ENCODE measurements at places on chromosomes 4 and X.

DNA sequence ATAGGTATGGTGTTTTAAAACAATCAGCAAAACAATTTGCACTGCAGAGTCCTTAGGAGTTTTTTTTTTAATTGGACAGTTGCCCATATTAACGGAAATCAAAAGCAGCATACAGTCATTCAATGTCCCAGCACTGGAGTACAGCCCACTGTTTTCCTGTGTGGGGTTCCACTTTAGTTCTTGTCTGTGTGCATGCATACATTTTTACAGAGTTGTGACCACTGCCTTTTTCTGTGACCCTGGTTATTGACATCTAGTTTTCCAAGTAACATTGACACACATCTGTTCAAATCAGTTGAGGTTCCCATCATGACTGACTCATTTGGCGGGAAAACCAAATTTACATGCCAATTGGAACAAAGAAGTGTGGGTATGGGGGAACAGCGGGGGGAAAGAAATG lies 83.3 kb downstream of the HPRT1 start:
- no peak for DNase-seq

DNA sequence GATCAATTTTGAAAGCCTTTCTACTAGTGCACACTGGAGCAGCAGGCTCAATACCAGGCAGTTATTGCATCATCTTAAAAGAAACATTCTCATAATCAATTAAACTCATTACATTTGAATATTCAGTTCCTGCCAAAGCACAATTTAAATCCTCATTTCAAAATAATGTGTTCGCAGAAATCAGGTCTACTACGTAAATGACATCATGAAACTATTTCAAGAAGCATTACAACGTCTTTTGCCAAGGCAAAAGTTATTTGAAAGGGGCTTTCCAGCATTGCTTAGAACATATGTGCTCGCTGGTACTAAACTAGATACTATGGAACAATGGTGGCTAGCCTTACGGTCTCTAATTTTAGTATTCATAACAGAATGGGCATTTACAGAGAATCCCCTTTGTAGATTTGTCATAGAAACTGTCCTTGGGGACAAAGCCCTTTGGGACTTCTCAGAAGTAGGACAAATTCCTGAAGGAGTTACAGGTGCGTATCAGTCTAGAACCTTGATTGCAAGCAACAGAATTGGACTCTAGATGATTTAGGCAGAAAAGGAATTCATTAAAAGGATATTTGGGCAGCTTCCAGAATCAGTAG lies 27.6 kb upstream of the HUWE1 start:
- DNase-seq = no peak

- DNase-seq = no peak
These were observed 4.3 kb upstream of the DCHS2 start for GRCh38 chr4:154495867-154496266.

GRCh38 chrX:28582511-28582910 lies 4.7 kb upstream of the IL1RAPL1 start:
- peak; percentile 87 for DNase-seq

DNA sequence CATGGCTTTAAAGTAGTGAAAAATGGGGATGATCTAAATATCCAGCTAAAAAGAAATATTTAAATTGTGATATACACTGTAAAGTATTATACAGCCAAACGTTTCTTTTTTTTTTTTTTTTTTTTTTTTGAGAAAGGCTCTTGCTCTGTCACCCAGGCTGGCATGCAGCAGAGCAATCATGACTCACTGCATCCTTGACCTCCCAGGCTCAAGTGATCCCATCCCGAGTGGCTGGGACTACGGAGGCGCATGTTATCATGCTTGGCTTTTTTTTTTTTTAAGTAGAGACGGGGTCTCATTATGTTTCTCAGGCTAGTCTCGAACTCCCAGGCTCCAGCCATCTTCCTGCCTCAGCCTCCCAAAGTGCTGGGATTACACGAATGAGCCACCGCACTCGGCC lies 17.1 kb downstream of the SMIM14 start:
- DNase-seq = peak; percentile 75

DNA sequence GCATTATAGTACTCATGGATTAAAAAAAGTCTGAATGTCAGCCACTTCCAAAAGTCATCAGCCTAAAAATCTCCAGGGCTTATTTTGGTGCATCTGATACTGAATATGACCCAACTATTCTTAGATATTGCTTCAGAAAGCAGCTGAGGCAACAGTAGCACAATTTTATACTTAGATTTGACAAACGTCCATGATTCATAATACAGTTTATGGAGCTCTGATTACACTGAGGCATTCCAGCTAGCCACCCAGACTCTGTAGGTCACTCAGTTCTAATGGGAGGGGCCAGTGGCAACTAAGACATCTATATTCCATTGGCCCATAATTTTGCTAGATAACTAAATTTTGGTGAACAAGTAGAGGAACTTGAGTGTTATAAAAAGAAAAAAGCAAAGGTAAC lies 10.3 kb downstream of the SPATA4 start:
- DNase-seq = peak; percentile 44

GRCh38 chrX:100915562-100915961 lies 13.2 kb downstream of the XKRX start:
- no peak for DNase-seq

- no peak for DNase-seq
These were observed 13.3 kb downstream of the PARM1 start for GRCh38 chr4:74946196-74946595.

- DNase-seq = peak; percentile 19
These were observed 50.8 kb upstream of the TRIM2 start for GRCh38 chr4:153153339-153153871.

DNA sequence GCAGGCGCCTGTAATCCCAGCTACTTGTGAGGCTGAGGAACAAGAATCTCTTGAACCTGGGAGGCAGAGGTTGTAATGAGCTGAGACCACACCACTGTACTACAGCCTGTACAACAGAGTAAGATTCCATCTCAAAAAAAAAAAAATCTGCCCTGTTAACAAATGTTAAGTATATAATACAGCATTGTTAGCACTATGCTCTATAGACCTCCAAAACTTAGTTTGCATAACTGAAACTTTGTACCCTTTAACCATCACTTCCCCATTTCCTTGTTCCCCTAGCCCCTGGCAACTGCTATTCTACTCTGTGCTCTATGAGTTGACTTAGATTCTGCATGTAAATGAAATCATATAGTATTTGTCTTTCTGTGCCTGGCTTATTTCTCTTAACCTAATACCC lies 76.7 kb downstream of the TAB3 start:
- DNase-seq = no peak

DNA sequence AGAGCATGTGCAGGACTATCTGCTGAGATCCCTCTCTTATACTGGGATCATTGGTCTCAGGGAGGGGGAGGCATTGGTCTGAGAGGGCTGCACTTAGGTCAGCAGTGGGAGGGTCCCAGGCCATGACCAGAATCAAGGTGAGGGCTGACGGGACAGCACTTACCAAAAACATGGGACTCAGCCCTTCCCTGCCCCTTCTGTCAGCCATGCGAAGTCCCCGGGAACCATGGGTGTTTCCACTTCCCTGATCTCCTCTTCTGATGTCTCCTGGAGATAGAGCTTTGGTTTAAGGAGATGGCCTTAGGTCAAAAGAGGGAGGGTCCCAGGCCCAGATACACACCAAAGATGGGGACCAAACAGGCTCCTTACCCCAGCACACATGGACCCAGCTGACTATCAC lies 12.9 kb upstream of the HSFX1 start:
- DNase-seq = no peak

DNA sequence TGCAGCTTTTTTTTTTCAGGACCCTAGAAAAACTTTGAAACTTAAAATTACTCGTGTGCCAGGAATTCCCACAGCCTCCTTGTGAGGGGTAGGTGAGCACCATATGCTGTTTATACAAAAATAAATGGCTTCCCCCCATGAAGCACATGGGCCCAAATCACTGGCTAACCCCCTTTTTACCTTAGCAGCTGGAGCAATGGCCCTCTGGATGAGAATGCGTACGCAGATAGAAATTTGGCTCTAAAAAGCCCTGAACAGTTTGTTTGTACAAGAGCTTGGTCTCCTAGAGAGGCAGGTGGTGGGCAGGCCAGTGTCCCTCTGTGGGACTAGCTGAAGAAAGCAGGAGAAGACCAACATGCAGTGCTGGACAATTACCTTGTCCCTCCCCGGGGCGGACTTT lies 76.5 kb downstream of the SLC9A6 start:
- no peak for DNase-seq

GRCh38 chr4:79471309-79471708 lies 63.3 kb upstream of the GK2 start:
- no peak for DNase-seq

- DNase-seq = peak; percentile 7
These were observed 627.1 kb upstream of the AADAT start for GRCh38 chr4:170716868-170717267.

DNA sequence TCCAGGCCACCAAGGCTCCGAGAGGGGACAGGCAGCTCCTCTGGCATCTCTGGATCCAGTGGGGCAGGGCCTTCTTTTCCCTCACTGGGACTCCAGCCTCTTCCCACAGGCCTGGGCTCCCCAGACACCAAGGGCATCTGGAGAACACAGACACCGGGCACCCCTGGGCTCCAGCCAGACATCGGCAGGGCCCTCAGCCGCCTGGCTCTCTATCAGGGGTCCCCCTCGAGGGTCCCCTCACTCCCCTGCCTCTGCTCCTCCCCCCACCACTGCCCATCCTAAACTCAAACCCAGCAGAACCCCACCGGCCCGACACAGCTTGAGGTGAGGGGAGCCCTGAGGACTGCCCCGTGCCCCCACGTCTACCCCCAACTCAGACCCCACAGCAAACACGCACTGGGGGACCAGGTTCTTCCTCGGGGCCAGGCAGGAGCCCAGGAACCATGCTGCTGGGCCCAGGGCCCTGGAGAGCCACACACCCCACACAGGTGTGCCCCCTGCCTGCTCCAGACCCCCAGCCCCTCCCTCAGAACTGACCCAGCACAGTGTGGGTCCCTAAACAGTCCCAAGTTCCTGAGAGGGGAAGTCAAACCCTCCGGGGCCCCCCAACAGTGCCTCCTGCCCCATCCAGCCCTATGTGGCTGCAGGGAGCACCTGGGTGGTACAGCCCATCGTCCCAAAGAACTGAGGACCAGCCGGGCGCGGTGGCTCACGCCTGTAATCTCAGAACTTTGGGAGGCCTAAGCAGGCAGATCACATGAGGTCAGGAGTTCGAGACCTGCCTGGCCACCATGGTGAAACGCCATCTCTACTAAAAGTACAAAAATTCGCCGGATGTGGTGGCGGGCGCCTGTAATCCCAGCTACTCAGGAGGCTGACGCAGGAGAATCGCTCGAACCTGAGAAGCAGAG lies 86.8 kb downstream of the FAM53A start:
- no peak for DNase-seq

GRCh38 chrX:71637253-71637618 lies 18.9 kb upstream of the CXCR3 start:
- peak; percentile 19 for DNase-seq

GRCh38 chr4:126633306-126633705 lies 999.5 kb upstream of the INTU start:
- no peak for DNase-seq

DNA sequence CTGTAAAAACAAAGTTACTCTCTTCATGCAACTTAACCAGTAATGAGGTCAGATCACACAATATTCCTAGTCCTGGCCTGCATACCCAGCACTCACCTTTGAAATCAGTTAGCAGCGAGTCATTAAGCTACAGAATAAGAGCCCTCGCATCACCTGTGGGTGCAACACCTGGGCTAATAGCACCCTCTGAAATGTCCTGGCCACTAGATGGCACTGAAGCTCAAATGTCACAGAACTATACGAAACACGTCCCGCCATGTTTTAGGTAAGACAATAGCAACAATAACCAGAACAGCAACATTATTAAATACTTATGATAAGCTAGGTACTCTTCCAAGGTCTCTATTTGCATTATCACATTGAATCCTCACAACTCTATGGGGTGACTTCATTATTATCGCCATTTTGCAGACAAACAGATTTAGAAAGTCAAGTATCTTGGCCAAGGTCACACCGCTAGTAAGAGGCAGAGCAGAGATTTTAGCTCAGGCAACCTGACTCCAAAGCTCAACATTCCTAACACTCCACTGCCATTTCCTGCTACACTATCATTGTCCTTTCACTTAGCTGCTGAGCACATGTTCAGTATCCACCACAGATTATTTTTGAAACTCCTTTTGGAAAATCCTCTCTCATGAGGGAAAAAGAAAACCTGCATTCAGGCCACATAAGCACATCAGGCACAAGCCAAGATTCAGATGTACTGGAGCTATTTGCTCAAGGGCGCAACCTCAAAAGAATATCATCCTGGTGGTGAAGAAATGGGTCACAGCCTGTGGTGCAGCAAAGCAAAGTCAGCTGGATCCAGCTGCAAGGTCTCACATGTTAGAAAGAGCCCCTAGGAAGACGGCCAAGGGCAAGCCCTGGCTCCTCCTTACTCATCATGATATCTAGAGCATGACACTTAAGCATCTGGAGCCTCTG lies 59.5 kb upstream of the KDR start:
- peak; percentile 76 for DNase-seq

DNA sequence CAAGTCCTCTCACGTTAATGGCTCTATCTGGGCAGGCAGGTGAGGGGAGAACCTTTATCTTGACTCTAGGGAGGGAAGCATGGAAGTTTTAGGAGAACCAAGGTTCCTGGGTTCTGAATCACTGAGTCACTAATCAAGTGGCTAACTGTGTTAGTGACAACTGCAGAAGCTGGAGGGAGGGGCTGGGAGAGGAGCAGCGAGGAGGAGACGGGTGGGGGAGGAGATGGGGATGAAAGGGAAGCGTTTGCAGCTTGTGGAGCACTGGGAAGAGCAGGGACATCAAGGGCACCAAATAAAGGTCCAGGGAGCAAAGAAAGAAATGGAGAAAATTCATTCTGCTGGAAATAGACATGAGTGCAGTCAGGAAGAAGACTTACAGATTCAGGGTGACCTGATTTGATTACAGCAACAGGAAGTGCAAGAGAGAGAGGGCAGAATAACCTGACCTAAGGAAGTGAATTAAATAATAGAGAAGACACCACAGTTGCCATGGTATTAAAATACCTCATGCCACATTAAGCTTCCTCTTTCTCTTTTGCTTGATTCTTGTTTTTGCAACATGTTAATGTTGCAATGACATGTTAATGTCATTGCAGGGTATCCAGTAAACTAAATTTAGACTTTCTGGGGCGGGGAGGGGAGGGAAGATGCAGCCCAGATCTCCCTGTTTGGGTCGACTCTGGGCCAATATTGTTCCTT lies 4.5 kb upstream of the SETD7 start:
- no peak for DNase-seq

GRCh38 chrX:49862093-49862492 lies 17.2 kb upstream of the USP27X start:
- DNase-seq = no peak

GRCh38 chr4:32840461-32841189 lies 2120.5 kb downstream of the PCDH7 start:
- DNase-seq = no peak

- DNase-seq = peak; percentile 21
These were observed 104.5 kb upstream of the AGA start for GRCh38 chr4:177546745-177547144.

GRCh38 chr4:75513526-75514130 lies 575 bp downstream of the RCHY1 start:
- no peak for DNase-seq

DNA sequence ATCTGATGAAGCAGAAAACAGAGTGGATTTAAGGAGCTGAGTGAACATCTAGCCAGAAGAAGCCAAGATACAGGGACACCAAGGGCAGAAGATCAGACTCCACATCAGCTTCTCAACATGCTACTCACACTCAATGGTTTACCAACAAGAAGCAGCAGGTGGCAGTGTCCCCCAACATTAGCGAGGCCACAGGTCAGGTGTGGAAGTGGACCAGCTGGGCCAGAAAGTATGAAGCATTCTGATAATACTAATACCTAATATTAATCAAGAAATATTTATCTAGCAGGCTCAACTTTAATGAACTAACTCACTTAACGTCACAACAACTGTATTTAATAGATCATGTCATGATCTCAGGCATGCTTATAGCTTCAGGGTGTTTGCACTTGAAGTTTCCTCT lies 73.4 kb upstream of the TTC29 start:
- DNase-seq = peak; percentile 72

- DNase-seq = peak; percentile 59
These were observed 32.4 kb upstream of the RBPJ start for GRCh38 chr4:26288355-26288909.
